Midbrain (tissue), 1 donor: ENCODE measurements at places on chromosomes 13 and 19.

GRCh38 chr19:18612772-18613588 is at the start of gene TMEM59L:
Gene TMEM59L (plus strand): TSS chr19:18612870. CDS start chr19:18612959, 89 bp downstream.
- peak; percentile 56 for DNase-seq

DNA sequence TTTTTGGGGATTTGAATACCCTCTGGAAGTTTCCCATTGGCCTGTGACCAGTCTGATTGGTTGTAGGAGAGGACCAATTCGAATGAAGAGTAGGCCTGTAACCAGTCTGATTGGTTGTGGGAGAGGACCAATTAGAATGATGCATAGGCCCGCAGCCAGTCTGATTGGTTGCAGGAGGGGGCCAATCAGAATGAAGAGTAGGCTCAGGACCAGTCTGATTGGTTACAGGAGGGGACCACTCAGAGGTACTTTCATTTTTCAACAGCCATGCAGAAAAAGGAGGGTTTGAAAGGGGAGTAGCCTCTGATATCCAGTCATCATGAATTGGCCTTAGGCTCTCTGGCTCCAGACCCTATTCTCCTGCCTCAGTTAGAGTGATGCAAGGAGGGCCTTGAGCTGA is 30.4 kb upstream of the SLC1A5 start:
- no peak for DNase-seq

DNA sequence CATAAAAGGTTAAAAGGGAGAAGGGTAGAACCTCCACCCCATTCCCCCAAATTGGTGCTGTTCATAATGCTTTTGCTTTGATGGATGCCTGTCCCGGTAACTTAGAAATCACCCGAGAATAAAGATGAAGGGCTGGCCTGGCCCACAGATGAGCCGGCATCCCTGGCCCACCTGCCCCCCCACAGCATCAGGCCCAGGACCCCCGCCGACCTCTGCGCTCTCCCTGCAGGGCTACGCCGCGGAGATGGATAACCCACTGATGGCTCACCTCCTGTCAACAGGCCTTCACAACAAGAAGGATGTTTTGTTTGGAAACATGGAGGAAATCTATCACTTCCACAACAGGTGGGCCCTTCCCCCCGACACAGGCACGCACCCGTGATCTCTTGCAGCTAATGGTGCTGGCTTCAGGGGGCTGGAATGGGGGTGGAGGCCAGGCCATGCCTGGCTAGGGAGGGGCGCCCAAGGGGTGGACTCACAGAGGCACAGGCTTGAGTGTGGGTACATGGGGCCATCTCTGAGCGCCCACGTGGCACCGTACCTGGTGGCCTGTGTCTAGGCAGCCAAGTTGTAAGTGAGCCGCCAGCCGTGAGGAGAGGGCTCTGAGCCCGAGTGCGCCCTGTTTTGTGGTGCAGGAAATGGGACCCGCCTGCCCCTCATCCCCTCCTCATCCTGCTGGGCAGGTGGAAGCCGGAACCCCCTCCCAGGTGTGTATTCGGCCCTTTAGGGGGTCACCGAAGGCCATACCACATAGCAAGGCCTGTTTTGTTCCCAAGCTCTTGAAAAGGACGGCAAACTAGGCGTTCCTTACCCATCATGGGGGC is 23.2 kb upstream of the F7 start:
- no peak for DNase-seq

- DNase-seq: no peak
These were observed 26.3 kb downstream of the SIPA1L3 start for GRCh38 chr19:37932985-37933936.

GRCh38 chr19:35901854-35902661 is at the start of gene HCST:
Gene HCST (plus strand): TSS chr19:35902529. CDS start chr19:35902594, 65 bp downstream.
- DNase-seq: no peak

DNA sequence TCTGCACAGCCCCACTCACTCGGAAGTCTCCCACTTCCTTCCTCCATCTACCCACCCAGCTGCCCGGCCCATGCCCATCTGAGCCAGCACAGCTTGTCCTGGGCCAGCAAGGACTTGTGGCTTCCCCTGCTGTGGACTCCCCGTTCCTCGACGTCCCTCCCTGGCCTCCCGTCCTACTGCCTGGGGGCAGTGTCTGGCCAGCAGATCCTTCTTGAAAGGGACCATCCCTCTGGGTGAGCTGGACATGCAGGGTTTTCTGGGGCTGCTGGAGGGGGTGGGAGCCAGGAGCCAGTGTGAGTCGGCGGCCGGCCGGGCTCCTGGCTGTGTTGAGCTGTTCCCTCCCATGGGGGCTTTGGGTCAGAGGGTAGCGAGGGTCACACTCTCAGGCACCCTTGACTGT is 26.7 kb downstream of the CRTC1 start:
- no peak for DNase-seq

GRCh38 chr13:89486065-89486464 is 1814.9 kb downstream of the SLITRK5 start:
- no peak for DNase-seq

GRCh38 chr13:67725999-67726398 is 495.9 kb upstream of the PCDH9 start:
- no peak for DNase-seq

GRCh38 chr19:29259867-29260281 is 46.9 kb upstream of the UQCRFS1 start:
- DNase-seq: no peak

DNA sequence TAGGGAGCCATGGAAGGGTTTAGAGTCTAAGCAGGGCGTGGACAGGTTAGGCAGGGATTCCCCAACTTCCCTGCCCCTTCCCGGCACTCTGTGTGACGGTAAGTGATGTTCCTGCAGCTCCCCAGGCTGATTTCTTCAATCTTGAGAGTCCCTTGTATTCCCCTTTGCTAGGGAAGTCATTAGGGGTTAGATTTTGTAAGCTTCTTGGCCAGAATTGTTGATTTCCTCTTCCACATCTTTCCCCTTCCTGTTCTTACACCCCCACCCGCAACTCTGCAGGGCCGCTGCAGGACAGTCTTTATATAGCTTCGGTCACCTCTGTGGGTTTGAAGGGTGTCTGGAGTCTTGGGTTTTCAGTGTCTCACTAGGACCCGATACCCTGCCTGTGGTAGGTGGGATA is 10.6 kb upstream of the ADGRE1 start:
- DNase-seq: no peak

- DNase-seq: no peak
These were observed 10.4 kb upstream of the NANOS2 start for GRCh38 chr19:45924891-45925447.

GRCh38 chr19:35216016-35216832 is 12.3 kb downstream of the FAM187B start:
- no peak for DNase-seq

DNA sequence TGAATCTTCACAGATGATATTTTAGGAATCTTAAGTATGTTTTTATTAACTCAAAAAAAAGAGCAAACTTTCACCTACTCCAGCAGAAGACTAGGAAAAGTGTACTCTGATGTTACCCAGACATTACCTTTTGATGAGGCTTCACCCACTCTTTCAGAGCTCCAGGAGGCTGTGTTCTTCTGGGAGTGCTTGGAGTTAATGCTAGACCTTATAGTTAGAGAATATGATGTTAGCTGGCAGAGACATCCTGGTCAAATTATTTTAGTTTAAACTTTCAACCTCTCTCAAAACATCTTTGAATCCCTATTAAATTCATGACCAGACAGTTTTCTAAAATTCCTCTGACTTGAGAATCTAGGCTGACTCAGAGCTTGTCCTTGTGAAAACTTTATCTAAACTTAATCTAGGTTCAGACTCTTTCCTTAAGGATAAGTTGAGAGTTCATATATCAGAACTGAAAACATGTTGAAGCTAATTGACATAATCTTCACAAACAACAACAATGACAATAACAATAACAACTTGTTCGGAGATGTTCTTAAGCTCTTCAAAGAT is 82.8 kb downstream of the ITGBL1 start:
- no peak for DNase-seq
